Testis (tissue), 5 donors: ENCODE measurements at places on chromosomes 11 and 22. TPM values are rescaled to one million over a fixed set of nuclear protein-coding genes. Genes with fewer than 3 reads are reported as not detected.
A peak's percentile ranks its signal among the peaks of the same experiment; 100 is the strongest.

DNA sequence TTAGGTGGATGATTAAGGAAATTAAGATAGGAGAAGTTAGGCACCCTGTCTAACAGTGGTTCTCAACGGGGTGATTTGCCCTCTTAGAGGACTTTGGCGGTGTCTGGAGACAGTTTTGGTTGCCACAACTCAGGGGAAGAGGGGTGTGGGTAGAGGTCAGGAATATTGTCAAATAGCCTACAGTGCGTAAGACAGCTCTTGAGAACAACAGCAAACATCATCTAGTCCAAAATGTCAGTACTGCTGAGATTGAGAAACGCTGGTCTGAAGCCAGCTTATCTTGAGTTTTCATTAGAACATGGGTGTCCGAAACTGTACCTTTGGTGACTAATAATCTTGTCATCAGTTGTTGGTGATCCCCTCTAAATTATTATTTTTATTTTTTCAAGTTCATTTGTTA, 38.4 kb downstream of the CECR2 start:
- no peak for DNase-seq
- H3K27ac ChIP-seq = no peak overlapping the region
- no peaks in the 10 kb centered on the region for H3K27me3 ChIP-seq
- H3K4me1 ChIP-seq = no peaks in the 10 kb centered on the region

GRCh38 chr11:22521226-22521625, 104.4 kb downstream of the FANCF start:
- no peaks in the 10 kb centered on the region for H3K36me3 ChIP-seq
- H3K27me3 ChIP-seq = no peaks in the 10 kb centered on the region
- no peak overlapping the region for H3K27ac ChIP-seq
- no peaks in the 10 kb centered on the region for H3K4me1 ChIP-seq
- H3K4me3 ChIP-seq = no peak overlapping the region
- DNase-seq = no peak

DNA sequence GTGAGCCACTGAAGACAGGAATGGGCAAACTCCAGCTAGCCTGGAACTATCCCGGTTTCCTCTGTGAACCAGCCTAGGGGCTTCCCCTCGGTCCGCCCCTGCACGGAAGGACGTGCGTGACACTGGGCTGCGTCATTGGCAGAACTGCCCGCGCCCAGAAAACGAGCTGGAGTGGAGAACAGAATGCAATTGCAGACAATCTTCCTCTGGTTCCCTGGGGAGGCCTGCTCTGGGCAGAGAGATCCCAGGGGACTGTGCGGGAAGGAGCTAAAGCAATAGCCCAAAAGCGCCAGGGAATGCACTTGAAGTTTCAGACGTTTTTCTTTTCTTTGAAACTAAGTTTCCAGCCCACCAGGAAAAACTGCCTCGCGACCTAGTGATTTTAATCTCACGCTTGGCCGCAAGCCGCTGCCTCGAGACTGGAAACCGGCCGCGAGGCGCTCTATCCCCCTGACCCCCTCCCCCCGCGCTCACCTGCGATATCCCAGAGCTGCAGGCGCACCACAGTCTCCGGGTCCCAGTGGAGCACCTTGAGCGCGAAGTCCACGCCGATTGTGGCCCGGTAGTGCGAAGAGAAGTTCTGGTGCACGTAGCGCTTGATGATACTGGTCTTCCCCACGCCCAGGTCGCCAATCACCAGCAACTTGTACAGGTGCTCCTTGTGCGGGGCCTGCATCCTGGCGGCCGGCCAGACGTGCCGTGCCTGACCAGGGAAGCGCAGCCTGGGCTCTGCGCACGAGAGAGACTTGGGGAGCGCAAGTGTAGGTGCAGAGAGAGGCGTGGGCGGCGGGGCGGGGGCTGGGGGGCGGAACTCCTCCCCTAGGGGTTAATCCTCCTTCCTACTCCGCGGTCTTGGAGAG, at the start of gene RAB38:
TSS of gene RAB38 (minus strand) at position 735 of the 860 bp plus-strand sequence. CDS start at position 676, 59 bp downstream.
- H3K36me3 ChIP-seq = no peaks in the 10 kb centered on the region
- H3K4me3 ChIP-seq = peak within 1 kb of the TSS; percentile 63
- peak within 1 kb of the TSS; percentile 20 for H3K27ac ChIP-seq
- H3K4me1 ChIP-seq = no peaks in the 10 kb centered on the region
- H3K27me3 ChIP-seq = no peaks in the 10 kb centered on the region
- DNase-seq = peak; percentile 68

DNA sequence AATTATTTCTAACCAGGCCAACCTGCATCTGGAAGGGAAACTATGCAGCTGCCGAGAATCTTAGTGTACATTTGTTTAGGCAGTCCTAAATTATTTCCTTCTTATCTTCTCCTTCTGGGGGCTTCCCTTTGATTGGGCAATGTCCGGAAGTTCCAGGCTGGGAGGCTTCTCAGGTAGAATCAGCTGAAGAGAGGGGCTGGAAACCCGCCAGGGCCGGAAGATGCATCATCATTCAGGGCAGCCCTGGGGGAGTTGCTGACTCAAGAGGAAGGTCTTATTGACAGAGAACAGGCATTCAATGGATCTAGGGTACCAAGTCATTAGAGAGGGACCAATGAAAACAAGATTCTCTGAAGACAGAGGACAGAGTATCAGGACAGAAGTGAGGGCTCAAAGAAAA, 150.7 kb downstream of the BLID start:
- H3K4me1 ChIP-seq = peaks cover 20% of the 10 kb centered on the region
- H3K4me3 ChIP-seq = no peak overlapping the region

DNA sequence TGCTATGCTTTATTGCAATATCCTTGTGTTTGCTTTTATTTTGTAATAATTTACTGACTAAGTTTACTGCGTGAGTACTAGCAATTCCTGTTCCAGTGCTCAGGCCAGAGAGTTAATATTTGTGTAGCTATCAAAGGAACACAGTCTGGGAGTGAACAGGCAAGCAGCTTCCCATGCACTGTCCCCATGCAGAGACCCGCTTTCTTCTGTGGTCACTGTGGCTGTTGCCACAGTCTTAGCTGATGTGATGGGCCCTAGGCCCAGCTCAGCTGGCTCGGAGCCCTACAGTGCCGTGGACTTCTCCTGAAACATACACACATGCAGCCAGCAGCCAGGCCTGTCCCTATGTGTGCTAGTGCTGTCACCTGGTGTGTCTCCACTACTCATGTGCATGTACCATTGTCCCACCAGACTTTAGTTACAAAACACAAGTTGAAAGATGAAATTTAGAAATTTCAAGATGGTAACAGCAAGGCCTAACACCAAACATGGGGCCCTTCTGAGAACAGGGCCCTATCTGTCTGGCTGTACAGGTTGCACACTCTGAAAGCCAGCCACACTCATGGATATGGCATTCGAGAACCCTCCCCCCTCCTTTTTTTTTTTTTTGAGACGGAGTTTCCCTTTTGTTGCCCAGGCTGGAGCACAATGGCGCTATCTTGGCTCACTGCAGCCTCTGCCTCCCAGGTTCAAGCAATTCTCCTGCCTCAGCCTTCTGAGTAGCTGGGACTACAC, 12.3 kb upstream of the SCUBE2 start:
- H3K4me3 ChIP-seq = no peak overlapping the region
- no peak for DNase-seq
- no peaks in the 10 kb centered on the region for H3K36me3 ChIP-seq
- H3K27ac ChIP-seq = no peak overlapping the region

DNA sequence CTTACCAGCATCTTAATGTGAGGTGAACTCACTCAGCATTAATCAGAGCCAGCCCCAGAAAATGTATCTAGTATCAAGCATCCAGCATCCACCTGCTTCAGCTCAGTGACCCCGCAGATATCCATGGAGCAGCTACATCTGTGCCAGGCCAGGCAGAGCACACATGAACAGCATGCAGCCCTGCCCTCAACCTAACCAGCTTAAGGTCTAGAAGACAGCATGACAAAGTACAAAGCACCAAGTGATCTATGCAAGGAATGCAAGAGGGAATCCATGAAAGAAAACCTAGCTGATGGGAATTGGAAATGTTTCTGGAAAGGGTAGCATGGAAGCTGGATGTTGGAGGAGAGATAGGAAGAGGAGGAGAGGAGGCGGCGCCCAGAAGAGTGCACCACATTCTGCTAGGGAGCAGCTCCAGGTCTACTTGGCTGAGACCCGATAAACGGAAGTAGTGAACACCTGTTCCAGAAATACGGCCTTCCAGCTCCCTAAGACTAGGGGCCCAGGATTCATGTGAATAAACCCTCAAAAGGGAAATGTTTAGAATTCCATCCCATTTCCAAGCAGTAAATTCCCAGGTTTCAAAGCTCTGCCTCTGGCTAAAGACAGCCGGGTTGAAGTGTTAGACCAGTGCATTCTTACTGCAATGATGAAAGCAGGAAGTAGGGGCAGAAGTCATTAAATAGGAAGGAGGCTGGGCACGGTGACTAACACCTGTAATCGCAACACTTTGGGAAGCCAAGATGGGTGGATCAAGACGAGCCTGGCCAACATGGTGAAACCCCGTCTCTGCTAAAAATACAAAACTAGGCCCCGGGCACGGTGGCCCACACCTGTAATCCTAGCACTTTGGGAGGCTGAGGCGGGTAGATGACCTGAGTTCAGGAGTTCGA, 23.5 kb upstream of the L3MBTL2 start:
- no peak overlapping the region for H3K4me3 ChIP-seq
- no peaks in the 10 kb centered on the region for H3K36me3 ChIP-seq
- H3K27ac ChIP-seq = no peak overlapping the region
- no peaks in the 10 kb centered on the region for H3K27me3 ChIP-seq
- no peaks in the 10 kb centered on the region for H3K4me1 ChIP-seq

DNA sequence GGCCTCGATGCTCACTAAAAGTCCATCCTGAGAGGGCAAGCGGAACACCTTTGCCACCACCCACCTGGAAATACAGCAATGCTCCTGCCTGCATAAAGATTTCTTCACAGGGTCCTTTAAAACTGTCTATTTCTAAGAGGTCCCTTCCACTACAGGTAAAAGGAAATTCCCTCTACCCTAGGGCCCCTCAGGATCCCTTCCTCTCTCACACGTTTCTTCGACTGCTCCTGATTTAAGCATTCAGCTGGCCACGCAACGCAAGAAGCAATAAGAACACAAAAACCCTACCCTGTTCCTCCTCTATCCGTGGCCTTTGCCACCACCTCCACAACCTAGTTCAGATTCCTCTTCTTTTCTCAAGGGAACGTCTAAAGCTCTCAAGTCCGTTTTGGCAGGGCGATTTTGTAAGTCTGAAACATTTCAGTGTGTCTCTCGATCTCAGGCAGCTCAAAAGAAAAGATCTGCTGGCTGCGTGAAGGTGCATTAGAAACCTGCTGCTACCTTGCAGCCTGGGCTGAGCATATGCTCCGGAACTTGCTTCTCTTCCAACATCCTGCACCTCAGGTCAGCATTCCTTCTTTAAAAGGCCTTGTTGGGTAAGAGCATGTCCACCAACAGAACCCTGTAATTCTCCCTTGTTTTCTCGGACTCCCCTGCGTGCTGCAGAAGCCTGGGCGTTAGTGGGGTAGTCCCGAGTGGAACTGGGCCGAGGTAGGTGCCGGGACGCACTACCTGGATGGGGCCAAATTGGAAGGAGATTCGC, 1.6 kb downstream of the LGR4 start:
- peak; percentile 28 for DNase-seq
- H3K27me3 ChIP-seq = no peaks in the 10 kb centered on the region
- no peaks in the 10 kb centered on the region for H3K36me3 ChIP-seq
- peak overlapping the region; percentile 88 for H3K4me3 ChIP-seq

GRCh38 chr11:95702526-95702925, 87.1 kb downstream of the FAM76B start:
- H3K4me1 ChIP-seq = peaks cover 39% of the 10 kb centered on the region
- H3K36me3 ChIP-seq = no peaks in the 10 kb centered on the region
- DNase-seq = no peak
- no peaks in the 10 kb centered on the region for H3K27me3 ChIP-seq

ACTN3 gene
- 4.0 TPM for total RNA-seq

TIGD3 gene
- 7.6 TPM for total RNA-seq

USH1C gene
- total RNA-seq = 1.2 TPM

MRGPRF gene
- 12.2 TPM for total RNA-seq

APOL5 gene
- total RNA-seq = 0.31 TPM

KCNQ1OT1 gene
- total RNA-seq = 4.0 TPM

WT1 gene
- total RNA-seq = 278 TPM

TMEM86A gene
- total RNA-seq = 8.3 TPM

MS4A7 gene
- total RNA-seq = 5.7 TPM
